ENCODE measurements at places on chromosomes 3 and 15.

DNA sequence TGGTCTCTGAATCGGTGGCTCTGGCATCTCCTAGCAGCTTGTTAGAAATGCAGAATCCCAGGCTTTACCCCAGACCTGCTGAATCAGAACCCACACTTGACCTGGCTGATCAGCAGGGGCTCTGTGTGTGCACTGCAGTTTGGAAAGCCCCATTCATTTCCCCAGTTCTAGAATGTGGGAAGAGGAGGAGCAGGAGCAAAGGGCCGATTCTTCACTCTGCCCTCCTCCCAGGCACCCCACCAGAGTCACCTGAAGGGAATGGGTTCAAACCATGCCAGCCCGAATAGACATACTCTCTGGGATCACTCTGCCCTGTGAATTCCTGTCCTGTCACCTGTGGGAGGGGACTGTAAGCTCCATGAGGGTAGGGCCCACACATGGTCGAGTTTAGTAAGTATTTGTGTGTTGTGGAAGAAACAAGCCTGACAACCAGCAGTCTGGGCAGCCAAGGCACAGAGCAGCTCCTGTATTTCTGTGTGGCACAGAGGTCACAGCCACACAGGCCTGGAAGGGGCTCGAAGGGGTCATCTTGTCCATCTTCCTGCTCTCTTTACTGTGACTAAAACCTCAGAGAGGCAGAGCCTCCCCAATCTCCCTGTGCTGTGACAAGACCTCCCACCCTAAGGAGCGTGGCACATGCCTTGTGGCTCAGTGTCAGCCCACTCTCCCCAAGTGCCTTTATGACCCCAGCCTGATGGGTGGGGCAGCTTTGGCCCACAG lies 29.0 kb upstream of the HHATL start:
- no peak for DNase-seq

GRCh38 chr15:78977591-78978347 lies 32.9 kb upstream of the CTSH start:
- no peak for DNase-seq

DNA sequence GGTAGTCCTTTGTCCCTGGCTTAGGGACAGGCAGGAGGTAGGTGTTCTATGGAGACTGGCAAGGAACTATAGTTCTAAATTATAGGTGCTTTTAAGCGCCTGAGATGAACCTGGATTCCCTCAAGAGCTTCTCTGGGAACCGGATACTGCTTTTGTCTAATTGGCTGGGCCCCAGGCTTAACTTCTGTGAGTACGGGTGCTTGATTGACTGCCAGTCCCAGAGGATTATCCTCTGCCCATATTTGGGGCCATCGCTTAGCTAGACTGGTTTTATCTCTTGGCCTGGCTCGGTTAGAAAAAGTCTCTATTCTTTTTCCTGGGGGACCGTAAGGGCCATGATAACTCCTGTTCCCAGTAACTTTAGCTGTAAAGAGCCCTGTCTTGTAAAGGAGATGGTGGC lies 339.1 kb downstream of the KCNH8 start:
- no peak for DNase-seq

GRCh38 chr3:143283432-143284128 lies 164.0 kb downstream of the CHST2 start:
- DNase-seq, result no peak

DNA sequence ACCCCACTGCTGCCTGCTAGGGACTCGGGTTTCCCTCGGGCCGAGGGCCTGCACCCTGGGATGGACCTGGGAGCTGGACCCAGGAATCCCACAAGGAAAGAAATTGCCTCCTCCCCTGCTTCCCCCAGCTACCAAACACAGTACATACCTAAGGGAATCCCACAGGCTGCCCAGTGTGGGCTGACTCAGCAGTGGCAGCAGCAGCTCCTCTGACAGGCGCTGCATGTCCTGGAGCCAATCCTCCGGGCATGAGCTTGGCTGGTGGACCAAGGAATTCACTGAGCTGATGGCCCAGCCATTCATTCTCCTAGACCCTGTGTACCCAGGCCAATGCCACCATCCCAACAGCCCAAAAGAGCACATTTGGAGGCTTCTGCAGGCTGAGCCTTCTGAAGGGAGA lies 9.5 kb upstream of the LTK start:
- no peak for DNase-seq

DNA sequence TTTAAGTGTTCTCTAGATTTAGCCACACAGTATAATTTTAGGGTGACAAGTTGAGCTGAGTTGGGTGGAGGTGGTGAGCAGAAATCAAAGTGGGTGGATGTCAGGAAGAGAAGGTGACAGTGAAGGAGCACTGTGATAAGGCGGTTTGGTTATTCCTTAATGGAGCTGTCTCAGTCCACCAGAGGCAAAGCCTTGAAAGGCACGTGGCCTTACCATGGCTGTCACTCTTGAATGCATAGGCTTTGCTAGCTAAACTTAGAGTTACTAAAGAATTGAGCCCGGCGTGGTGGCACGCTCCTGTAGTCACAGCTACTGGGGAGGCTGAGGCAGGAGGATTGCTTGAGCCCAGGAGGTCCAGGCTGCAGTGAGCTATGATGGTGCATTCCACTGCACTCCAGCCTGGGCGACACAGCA lies 560 bp upstream of the TTLL13 start:
- DNase-seq, result no peak

GRCh38 chr15:88664151-88664778 lies 25.4 kb downstream of the ISG20 start:
- no peak for DNase-seq

- no peak for DNase-seq
These were observed 240.7 kb upstream of the TBC1D5 start for GRCh38 chr3:17983106-17983505.

- peak; percentile 16 for DNase-seq
These were observed 62.5 kb upstream of the ANKRD28 start for GRCh38 chr3:15860014-15860934.

GRCh38 chr3:43095370-43095769 lies 10.5 kb downstream of the POMGNT2 start:
- no peak for DNase-seq

DNA sequence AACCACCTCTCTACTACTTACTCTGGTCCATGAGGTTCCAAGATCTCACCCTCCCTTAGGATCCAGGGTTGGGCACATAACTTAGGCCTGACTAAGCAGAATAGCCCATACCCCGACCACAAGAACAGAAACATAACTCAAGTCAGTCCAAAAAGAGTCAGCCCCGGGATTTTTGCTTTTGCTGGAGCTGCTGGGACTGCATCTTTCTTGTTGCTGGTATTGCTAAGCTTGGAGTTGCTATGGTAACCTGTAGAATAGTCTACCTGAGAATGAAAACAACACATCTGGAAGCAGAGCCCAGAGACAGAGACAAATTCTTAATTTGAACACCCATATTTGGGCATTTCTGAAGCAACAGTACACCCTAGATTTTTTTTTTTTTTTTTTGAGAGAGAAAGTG lies 6.5 kb downstream of the RUBCN start:
- no peak for DNase-seq

DNA sequence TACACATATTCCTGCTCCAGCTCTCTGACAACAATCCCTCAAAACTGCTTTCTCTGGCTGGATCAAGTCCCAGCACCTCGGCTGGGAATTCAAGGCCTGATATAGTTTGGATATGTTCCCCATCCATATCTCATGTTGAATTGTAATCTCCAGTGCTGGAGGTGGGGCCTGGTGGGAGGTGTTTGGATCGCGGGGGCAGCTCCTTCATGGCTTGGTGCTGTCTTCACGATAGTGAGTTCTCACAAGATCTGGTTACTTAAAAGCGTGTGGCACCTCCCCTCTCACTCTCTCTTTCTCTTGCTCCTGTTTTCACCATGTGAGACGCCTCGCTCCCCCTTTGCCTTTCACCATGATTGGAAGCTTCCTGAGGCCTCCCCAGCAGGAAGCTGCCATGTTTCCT lies 47.4 kb upstream of the SYN2 start:
- DNase-seq, result no peak

Measured in esophagus squamous epithelium (tissue), 5 donors.